ENCODE measurements at places on chromosomes 1 and 21. TPM values are rescaled to one million over a fixed set of nuclear protein-coding genes. Genes with fewer than 3 reads are reported as not detected.

DNA sequence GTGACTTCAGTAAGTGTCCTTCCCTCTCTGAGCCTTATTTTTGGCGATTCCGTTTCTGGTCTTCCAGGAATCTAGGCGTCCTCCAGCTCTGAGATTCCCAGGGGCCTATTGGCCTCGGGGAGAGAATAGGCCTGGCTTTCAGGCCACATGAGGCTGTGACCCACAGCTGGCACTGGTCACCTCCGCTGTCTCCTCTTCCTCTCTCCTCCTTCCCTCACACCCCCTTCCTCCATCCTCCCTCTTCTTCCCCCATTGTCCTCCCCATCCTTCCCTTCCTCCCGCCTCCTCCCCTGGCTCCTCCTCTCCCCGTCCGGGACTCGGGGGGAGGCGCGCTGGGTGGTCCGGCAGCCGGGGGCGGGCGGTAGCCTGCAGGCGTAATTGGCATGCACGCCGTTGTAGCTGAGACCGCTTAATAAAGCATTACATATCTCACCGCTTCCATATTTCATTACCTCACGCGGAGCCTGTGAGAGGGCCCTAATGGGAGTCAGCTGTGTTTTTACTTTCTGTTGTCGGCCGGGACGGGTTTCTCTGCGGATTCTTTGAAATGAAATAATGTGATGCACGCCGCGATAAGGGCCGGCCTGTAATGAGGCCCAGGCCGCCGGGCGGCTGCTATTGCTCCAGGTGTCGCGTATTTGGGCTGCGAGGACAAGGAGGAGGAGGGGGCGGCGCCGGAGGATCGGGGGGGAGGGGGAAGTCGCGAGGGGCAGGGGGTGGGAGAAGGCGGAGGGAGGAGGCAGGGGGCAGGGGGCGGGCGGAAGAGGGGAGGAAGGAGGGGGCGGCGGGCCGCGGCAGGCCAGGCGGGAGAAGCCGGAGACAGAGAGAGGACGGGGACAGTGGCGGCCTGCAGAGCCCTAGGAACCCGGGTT, 95.3 kb downstream of the FOXD2 start:
- no peak overlapping the region for H3K4me3 ChIP-seq
- H3K4me1 ChIP-seq: no peaks in the 10 kb centered on the region
- DNase-seq: no peak
- no peak overlapping the region for H3K27ac ChIP-seq
- H3K36me3 ChIP-seq: no peaks in the 10 kb centered on the region

GRCh38 chr1:64545118-64545843, 75.4 kb downstream of the CACHD1 start:
- no peaks in the 10 kb centered on the region for H3K36me3 ChIP-seq
- H3K4me3 ChIP-seq: no peak overlapping the region
- H3K27me3 ChIP-seq: no peaks in the 10 kb centered on the region
- DNase-seq: no peak
- peaks cover 24% of the 10 kb centered on the region for H3K4me1 ChIP-seq
- H3K27ac ChIP-seq: no peak overlapping the region

DNA sequence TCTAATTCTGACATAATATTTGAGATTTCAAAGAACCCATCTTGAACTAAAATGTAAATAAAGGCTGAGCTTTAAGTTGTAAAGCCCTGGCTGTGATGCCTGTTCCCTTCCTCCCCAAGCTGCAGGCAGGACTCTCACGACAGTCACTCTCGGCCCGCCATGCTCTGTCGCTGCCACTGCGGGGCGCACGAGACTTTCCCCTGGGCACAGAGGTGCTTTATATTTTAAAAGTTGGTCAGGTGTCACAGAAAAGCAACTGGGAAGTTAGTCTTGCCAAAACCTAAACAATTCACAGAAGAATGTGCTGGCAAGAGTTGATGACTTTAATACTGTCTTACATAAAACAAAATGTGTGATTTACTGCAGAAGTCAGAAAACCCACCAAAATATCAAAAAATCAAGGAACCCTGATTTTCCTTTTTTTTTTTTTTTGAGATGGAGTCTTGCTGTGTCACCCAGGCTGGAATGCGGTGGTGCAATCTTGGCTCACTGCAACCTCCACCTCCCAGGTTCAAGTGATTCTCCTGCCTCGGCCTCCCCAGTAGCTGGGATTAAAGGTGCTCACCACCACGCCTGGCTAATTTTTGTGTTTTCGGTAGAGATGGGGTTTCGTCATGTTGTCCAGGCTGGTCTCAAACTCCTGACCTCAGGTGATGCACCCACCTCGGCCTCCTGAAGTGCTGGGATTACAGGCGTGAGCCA, 10.7 kb downstream of the LRRC47 start:
- H3K36me3 ChIP-seq: peaks cover 72% of the 10 kb centered on the region
- peaks cover 29% of the 10 kb centered on the region for H3K4me1 ChIP-seq
- H3K4me3 ChIP-seq: no peak overlapping the region
- H3K27ac ChIP-seq: no peak overlapping the region
- no peaks in the 10 kb centered on the region for H3K27me3 ChIP-seq
- no peak for DNase-seq

GRCh38 chr1:89624314-89624713, 8.6 kb upstream of the LRRC8C start:
- no peaks in the 10 kb centered on the region for H3K36me3 ChIP-seq
- no peak overlapping the region for H3K27ac ChIP-seq
- no peak for DNase-seq
- no peak overlapping the region for H3K4me3 ChIP-seq

DNA sequence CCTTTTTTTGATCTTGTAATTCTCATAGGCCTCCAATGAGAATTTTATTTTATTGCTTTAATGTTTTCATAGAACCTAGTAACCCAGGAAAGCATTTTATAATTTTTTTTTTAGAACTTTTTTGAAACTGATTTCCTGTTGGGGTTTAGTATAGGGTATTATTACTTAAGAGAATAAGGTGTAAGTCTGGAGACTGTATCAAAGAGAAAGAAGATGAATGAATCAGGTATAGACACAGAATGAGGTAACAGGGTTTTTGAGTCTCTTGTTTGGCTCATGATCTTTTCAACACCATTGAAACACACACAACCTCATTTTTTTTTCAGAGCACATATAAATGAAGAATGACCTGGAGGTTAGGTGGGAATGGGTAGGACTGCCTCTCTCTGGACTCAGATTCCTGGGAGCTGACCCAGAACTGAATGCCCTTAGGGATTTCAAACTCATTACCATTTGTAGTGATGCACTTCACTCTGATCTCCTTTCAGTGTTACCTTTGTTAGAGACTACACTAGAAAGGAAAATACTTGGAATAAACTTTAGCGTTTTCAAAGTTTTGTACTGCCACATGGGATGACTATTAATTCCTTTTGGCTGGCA, 51.0 kb downstream of the EPB41 start:
- H3K36me3 ChIP-seq: no peaks in the 10 kb centered on the region
- H3K4me1 ChIP-seq: peaks cover 25% of the 10 kb centered on the region
- DNase-seq: no peak
- H3K27me3 ChIP-seq: no peaks in the 10 kb centered on the region

GRCh38 chr1:9424261-9424660, 115.0 kb upstream of the SLC25A33 start:
- no peak for DNase-seq
- H3K27me3 ChIP-seq: no peaks in the 10 kb centered on the region

DNA sequence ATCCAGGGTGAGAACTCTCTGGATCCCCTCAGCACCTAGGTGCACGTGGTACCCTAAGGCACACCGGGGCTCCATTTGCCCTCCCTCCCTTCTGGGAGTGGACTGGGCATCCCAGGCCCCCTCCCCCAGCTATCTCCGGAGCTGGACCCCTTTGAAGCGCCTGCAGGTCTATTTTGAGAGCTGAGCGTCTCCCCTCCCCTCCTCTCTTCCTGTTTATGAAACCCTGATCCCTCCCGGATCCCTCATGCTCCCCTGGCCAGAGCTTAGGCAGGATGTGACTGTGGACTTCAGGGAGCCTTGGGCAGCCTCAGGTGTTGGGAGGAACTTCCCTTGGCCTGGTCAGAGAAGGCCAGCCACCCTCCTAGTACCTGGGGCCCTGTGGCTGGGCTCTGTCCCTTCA, 10.2 kb downstream of the RPS6KA1 start:
- DNase-seq: no peak
- no peak overlapping the region for H3K4me3 ChIP-seq
- peaks cover 42% of the 10 kb centered on the region for H3K4me1 ChIP-seq
- no peaks in the 10 kb centered on the region for H3K27me3 ChIP-seq
- no peaks in the 10 kb centered on the region for H3K36me3 ChIP-seq
- peak overlapping the region; percentile 74 for H3K27ac ChIP-seq

DNA sequence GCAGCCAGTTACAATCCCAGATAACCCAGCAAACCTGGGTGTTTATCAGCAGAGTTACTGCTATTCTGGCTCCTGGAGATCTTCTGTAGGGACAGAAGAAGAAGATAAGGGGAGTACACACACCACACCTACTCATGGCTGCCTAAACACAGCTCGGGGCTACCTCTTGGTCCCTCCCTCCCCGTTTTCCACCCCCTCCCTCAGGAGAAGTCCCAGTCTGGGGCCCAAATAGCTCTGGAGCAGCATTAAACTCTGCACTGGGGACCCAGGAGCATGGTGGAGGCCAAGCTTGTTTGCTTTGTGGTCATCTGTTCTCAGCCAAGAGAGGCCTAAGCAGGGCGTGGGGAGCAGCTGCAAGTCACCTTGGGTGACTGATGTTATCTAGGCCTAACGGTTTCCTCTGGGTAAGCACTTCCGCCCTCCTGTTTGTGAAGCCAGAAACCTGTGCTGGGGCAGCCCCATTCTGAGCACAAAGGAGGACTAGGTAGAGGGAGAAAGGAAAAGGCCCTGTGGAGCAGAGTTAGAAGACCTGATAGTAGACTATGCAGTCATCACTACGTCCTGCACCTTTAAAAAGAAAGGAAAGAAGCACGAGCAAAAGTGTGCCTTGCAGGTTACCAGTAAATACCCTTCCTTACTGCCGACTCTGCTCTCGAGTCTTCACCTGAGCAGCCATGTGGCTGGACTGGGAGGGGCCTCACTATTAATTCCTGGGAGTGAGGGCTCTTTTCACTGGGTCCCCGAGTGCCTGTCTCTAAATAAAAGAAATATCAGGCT, 2.0 kb upstream of the RCSD1 start:
- no peak overlapping the region for H3K4me3 ChIP-seq
- H3K27me3 ChIP-seq: no peaks in the 10 kb centered on the region
- H3K4me1 ChIP-seq: peaks cover 51% of the 10 kb centered on the region
- no peaks in the 10 kb centered on the region for H3K36me3 ChIP-seq
- DNase-seq: peak; percentile 62
- peak overlapping the region; percentile 87 for H3K27ac ChIP-seq

- DNase-seq: no peak
- no peak within 1 kb of the TSS for H3K27ac ChIP-seq
- no peaks in the 10 kb centered on the region for H3K36me3 ChIP-seq
- H3K27me3 ChIP-seq: peaks cover 3% of the 10 kb centered on the region
- no peaks in the 10 kb centered on the region for H3K4me1 ChIP-seq
These were observed at the start of gene GCSAML for GRCh38 chr1:247548769-247549182. Gene GCSAML (plus strand): TSS chr1:247549134. CDS start chr1:247549192, 58 bp downstream.

DNA sequence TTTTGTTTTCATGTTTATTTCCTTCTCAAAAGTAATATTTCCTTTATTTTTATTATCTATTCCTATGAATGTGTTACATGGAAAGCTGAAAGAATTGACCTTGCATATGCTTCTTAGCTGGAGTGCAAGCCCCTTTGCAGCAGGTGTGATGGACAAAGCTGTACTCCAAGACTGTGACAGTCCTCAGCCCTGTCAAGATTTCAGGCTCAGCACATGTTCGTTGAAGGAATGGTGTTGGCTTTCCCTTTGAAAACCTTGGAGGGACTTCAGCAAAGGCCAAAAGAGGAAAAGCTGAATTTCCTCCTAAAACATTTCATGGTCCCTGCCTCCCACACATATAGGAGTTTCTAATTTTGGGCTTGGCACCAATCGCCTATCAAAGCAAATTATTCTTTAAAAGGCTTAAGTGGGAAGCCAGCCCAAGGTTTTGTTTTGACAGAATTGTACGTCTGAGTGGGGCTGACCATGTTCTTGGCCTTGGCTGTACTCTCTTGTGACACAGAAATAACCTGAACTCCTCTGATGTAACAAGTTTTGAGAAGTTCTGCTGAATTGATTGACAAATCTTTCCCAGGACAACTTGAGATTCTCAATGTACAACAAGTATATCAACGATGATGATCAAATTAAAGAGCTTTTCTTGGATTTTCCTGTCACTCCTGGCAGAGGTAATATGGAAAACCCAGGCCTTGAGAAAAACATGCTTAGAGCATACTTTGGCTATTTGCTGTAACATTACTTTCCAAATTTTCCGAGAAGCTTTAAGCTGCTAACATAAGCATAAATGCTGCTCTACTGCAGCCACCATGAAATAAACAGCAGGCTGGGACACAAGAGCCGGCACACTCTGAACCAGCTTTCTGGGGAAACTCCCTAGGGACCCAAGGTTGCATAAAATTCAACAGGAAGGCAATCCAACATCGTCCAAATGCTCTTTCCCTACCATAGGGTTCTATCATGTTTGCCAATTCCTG, 135.7 kb upstream of the ZNF648 start:
- no peaks in the 10 kb centered on the region for H3K36me3 ChIP-seq
- no peaks in the 10 kb centered on the region for H3K4me1 ChIP-seq
- H3K4me3 ChIP-seq: no peak overlapping the region
- no peak for DNase-seq

GRCh38 chr1:163774401-163774945, 452.7 kb downstream of the NUF2 start:
- DNase-seq: no peak
- H3K36me3 ChIP-seq: no peaks in the 10 kb centered on the region
- no peak overlapping the region for H3K4me3 ChIP-seq
- no peaks in the 10 kb centered on the region for H3K4me1 ChIP-seq
- H3K27me3 ChIP-seq: no peaks in the 10 kb centered on the region

DNA sequence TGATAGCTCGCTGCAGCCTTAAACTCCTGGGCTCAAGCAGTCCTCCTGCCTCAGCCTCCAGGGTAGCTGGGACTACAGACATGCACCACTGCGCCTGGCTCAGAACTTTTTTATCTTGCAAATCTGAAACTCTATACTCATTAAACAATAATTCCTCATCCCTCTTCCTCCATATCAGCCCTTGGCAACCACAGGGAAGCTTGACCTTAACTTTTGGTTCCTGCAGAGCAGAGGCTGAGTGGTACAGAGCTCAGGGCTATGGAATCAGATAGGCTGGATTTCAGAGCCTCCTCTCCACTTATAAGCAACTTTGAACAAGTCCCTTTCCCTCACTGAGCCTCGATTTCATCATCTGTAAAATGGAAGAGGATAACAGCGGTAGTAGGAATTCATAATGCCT, 47.4 kb downstream of the ECE1 start:
- peaks cover 24% of the 10 kb centered on the region for H3K36me3 ChIP-seq
- H3K4me3 ChIP-seq: no peak overlapping the region
- no peak for DNase-seq
- no peaks in the 10 kb centered on the region for H3K4me1 ChIP-seq
- no peaks in the 10 kb centered on the region for H3K27me3 ChIP-seq

The CFAP141 gene
- not detected for total RNA-seq

The PWP2 gene
- total RNA-seq: 8.9 TPM

The OR10Z1 gene
- total RNA-seq: not detected

The MPZL1 gene
- 5.1 TPM for total RNA-seq

The ICOSLG gene
- 10.2 TPM for total RNA-seq

The RGS7 gene
- not detected for total RNA-seq

The AMY1A gene
- total RNA-seq: not detected

The LCE1C gene
- not detected for total RNA-seq

Measured in T-cell (primary cell).